Neural progenitor cell (in vitro differentiated cells): ENCODE measurements at places on chromosomes 13 and 19.
A peak's percentile ranks its signal among the peaks of the same experiment; 100 is the strongest.

GRCh38 chr13:75579529-75579928 is 29.9 kb downstream of the UCHL3 start:
- no peak for DNase-seq

- no peak for DNase-seq
Observed at GRCh38 chr13:75135325-75135825, 346.6 kb downstream of the TBC1D4 start.

- peak; percentile 45 for DNase-seq
Observed at GRCh38 chr19:2171349-2172145, 7.8 kb downstream of the DOT1L start.

- DNase-seq, result no peak
Observed at GRCh38 chr19:23101241-23101640, 15.6 kb upstream of the ZNF730 start.

- no peak for DNase-seq
Observed at GRCh38 chr13:24613128-24613527, 67.1 kb upstream of the ATP12A start.

DNA sequence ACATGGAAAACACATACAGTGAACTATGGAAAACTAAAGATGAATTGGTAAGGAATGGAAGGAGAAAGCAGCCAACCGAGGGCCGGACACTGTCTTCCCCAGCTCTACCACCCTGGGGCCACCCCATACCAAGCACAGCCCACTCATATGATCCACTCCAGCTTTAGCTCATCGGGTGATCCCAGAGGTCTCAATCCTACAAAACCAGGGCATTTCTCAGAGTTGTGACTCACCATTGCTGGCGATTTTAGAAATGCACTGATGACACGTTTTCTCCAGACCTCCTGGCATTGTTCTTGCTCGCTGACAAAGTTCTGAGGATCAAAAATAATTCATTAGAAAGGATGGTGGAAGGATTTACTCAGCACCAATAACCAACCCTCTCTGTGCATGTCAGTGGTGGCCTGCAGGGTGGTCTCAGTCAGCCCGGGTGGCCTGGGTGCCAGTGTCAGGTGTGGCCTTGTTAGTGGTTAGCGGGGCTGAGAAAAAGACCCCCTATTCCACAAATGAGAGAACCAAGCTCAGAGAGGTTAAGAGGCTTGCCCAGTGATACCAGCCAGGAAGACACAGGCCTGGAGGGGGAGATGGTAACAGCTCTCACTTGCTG is 6.6 kb downstream of the TMEM272 start:
- no peak for DNase-seq

GRCh38 chr13:66994097-66994496 is 236.0 kb downstream of the PCDH9 start:
- DNase-seq, result peak; percentile 92

DNA sequence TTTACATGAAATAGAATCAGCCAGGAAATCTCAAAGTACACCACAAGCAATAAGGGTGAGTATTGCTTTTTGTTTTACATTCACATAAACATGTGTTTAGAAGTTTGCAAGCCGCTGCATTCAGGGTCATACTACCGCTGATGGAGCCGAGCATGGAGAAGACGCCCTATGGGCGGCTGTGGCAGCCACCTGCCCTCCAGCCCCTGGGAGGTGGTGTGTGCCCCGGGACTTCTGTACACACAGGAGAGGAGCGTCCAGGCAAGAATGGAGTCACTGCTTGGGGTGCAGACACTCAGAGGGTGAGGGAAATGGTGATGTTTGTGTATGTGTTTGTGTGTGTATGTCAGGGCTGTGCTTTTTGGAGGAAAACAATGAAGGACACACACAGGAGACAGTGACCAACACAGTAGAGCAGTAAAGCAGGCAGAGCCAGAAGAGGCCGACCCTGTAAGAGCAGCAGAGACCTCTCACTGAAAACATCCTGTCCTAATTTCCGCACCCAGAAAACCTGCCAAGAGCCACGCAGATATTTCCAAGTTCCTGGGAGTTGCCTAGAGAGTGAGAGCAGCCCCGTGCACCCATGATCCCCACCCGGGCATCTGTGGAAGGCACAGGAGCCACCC is 108.1 kb upstream of the GJB6 start:
- DNase-seq, result no peak
